ENCODE measurements at places on chromosomes 4 and X. TPM values are rescaled to one million over a fixed set of nuclear protein-coding genes. Genes with fewer than 3 reads are reported as not detected.

Gene PCSK1N
- 2.9 TPM for total RNA-seq

Gene GBA3
- not detected for total RNA-seq

Gene C4orf50
- not detected for total RNA-seq

Gene BMPR1B
- total RNA-seq, result 1.1 TPM

Gene RIBC1
- 0.66 TPM for total RNA-seq

Gene CLCN4
- 0.77 TPM for total RNA-seq
